ENCODE measurements at places on chromosomes 11 and 22.

GRCh38 chr11:29751618-29752017 lies 265.2 kb downstream of the KCNA4 start:
- no peak for DNase-seq

GRCh38 chr11:117600234-117600783 lies 196.7 kb downstream of the DSCAML1 start:
- no peak for DNase-seq

DNA sequence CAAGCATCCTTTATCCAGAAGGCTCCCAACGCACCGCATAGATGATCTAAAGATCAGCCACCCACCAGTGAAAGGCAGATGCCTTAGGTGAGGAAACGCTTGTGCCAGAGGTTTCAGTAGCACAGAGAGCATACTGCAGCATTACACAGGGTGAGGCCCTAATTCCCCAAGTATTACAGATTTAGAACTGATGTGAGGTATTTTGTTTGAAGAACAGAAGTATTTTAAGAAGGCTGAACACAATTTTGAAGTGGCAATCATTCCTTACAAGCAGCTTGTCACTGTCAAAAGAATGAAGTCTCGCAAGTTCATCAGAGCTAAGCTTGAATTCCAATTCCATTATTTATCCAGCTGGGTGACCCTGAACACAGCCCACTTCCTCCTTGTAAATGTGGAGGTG lies 70.0 kb upstream of the FAT3 start:
- no peak for DNase-seq

DNA sequence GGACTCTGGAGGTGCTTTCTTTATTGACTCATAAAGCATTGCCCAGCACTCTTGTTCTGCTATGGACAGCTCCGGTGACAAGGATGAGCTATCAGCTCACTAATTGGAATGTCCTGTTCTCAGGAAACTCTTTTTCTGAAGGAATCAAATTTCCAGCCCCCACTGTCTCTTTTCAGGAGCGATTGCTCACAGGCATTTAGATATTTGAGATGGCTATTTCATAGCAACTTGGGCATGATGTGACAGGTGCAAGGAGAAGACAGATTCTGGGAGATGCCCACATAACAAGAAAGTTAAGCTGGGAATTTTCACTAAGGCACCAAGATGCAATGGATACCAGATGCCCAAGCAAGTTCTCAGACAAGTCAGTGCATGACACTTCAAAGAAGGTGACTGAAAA lies 123.4 kb upstream of the CSNK2A3 start:
- no peak for DNase-seq

- no peak for DNase-seq
Observed at GRCh38 chr11:103070142-103070541, 21.8 kb downstream of the DCUN1D5 start.

GRCh38 chr22:49460592-49461281 lies 366.9 kb downstream of the BRD1 start:
- DNase-seq = no peak

DNA sequence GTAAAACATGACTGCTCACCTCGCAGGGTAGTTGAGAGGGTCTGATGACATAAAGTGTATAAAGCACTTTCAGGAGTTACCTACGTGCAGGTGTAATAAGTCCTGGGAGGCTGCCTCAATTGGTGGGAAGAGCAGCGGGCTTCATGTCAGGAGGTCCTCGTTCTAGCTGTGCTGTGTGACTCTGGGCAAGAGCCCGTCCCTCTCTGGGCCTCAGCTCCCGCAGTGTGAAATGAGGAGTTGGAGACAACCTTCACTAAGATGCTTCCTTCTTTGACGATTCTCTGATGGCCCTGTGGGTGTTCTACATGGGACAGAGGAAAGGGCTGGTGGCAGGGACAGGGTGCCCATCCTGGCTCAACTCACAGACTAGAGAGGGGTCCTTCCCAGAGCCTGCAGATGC lies 57.8 kb downstream of the TP53I11 start:
- no peak for DNase-seq

DNA sequence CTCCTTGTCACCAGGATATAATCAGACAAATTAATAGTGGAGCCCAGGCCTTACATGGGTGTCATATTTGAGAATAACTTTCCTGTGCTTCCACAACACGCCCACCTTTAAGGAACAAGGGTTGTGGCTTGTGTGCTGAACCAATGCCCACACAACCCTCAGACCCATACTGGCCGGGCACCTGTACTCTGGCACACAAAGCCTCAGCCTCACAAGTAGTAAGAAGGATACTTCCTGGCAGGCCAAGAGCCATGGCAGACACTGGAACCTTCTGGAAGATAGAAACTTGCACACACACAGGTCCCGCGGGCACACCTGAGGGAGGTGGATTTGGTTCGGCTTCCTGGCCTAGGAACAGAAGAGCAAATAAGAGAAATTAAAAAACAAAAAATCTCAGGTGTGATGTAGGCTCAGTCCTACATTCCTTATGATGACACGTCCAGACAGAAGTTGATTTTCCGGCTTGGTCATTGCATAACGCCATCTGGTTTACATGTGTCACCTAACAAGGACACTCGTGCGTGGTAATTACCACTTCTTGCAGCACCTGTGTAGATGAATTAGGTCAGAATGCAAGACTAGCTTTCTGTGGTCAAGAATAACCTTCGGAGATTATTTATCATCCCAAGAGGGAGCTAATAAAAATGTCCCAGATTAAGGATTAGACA lies 5.8 kb upstream of the BRD1 start:
- no peak for DNase-seq

- no peak for DNase-seq
Observed at GRCh38 chr11:2375964-2376551, 1.1 kb upstream of the CD81 start.

DNA sequence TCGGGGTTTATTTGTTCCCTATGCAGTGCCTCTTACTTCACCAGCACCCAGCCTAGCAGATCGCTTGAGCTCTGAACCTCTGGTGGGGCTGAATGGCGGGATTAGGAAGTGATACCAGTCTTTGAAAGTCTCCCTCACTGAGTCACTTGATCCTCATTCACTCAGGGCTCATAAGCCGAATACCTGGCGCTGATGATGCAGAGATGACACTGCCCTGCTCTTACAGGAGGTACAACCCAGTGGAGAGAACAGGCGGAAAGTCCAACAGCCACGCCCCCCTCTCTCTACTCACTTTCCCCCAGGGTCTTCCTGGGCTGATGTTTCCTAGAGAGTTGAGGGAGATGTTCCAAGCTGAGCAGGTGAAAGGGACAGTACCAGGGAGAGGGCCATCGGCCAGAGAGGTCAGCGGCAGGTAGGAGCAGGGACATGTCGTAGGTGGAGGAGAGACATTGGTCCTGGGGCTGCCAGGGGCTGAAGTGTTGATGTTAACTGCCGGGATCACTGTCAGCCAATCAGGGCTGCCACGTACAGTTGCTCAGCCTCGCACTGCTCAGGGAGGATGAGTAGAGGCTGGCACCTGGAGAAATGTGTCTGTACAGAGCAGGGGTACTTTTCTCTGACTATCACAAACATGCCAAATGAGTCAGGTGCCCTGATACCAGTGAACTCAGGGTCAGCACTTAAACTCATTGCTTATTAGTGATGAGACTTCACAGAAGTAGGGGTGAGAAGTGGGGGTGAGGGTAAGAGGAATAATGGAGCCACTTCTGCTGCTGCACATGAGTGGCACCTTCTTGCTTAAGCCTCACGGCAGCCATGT lies 9.9 kb upstream of the APOBEC3A start:
- DNase-seq = no peak

DNA sequence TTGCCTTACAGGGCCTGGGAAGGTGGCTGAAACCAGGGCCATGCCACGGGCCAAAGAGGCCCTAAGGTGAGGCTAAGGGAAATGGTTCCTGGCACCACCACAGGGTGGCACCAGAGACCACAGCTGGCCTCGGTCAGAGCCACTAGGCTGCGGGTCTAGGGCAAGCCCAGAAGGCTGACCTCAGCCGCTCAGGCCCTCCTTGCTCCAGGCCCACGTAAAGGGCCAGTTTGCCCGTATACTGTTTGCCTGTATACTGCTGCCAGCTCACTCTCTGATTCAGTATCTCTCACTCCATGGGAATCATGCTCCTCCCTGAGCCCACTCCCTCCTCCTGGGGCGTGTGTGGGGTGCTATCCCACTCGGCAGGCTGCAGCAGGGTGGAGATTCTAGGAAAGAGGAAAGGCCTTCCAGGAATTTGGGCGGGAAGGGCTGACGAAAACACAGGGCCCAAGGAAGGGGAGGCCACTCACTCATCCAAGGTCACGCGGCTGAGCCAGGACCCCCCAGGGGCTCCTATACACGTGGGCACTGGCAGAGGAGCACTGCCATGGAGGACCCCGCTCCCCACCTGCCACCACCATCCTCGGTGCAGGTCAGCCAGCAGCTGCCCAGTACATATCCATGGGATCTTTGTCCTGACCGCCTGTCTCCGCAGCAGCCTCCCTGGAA lies 62.4 kb downstream of the NECTIN1 start:
- peak; percentile 28 for DNase-seq

DNA sequence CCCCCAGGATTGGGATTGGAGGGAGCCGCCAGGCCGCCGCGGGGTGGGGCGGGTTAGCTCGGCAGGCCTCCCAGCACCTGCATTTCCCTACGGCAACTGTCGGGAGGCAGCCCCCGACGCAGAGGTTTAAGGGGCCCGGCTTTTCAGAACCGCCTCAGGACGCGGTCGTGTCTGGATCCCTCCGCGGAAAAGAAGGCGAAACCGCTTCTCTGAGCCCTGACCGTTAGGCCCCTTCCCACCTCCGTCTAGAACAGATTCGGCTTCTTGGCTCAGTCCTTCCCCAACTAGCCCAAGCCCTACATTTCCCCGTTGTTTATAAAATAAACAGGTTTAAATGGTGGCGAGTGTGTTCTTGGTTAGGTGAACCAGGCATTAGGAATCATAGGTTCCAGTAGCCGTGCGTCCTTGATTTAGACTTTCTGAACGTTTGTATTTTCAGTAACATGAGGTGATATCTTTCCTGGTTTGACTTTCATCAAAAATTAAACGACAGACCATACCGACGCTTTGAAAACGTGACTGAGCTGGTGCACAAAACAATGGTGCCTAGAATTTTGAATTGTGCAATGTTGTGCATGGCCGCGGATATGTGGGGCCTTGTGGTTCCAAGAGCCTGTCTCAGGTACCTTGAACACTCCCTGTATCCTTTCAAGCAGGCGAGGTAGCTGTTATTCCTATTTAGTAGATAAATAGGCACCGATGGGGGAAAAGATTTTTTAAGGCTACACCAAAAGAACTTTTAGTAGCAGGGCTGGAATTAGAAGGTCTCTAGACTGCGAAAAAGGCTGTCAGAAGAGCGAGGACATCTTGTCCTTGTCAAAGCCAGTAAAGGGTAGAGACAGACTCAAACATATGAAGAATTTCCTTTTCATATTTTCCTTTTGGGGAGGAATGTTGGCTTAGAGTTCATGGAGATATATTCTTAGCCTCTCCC lies 1.2 kb upstream of the HSPA8 start:
- DNase-seq = peak; percentile 22

GRCh38 chr11:132907651-132908413 lies 624.5 kb downstream of the OPCML start:
- no peak for DNase-seq

GRCh38 chr11:14012846-14013245 lies 50.3 kb downstream of the SPON1 start:
- DNase-seq = no peak

GRCh38 chr11:33642461-33643166 lies 58.0 kb downstream of the C11orf91 start:
- no peak for DNase-seq

DNA sequence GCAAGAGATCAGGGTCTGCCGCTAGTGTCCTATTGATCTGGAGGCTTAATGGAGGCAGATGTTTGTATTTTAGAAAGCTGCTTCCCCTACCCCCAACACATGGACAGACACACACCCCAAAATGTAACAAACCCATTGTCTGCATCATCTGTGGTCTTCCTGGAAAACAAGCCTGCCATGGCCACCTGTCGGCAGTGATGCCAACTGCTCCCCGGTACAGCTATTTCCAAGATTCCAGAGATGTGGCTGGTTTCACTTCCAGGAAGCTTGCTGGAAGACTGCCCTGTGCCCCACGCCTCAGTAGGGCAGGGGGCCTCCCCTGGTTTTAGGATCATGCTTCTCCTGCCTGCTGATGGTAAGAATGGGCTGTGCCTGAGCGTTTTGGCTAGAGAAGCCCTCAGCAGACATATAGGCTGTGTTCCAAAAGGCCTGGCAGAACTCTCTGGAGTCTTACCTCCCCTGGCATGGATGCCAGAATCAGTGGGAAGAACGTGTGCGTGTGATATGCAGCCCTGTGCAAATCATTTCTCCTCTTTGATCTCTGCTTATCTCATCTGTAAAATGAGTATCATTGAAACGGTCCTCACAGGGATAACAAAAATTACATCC lies 108.6 kb downstream of the FBXO7 start:
- DNase-seq = no peak

DNA sequence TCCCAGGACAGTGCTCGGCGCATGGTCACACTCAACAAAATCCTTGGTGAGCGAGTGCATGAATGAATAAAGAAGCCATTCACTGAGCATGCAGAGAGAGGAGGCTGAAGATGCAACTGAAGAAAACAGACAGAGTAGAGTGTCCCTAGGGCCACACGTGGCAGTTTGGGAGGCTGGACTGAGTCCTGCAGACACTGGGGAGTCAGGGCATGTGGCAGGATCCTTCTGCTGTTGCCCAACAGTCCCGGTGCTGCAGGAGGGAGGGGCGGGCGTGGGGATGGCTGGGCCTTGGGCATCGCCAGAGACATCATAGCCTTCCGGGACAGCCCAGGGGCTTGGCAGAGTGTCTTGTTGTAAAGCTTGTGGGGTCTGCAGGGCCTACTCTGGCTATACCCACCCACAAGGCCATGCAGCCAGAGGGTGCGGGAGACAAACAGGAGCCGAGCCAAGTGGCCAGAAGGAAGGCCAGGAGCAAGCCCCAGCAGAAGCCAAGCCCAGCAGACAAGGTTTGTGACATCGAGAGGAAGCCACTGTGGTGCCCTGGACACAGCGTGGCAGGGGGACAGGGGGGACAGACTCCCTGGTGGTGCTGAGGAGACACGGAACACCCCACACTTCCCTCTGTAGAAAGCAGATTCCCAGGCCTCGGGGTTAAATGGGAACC lies 26.7 kb upstream of the FBLN1 start:
- DNase-seq = no peak

- no peak for DNase-seq
Observed at GRCh38 chr11:22194306-22194705, 1.4 kb downstream of the ANO5 start.

DNA sequence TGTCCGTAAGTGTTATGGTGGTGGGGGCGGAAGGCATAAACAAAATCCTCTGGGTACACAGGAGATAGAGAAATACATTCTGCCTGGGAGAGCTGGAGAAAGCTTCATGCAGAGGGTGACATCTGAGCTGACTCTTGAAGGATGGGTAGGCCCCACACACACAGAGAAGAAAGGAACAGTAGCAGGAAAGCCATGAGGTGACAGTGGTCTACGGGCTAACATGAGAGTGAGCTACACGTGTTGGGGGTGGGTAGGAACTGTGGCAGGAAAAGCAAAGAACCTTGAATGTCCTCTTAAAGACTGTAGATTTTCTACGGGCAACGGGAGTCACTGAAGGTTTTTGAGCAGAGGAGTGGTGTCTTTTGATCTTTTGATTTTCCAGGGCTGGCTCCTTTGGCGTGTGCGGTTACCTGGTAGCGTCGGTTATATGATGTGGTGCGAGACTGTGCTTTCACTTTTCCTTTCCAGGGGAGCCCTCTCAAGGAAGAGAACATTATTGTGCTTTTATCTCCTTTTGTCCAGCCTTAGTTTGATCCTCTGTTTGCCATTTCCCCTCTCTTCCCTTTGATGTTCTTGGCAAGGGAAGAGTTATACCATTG lies 39.7 kb downstream of the ADAMTS8 start:
- DNase-seq = no peak
